CD4-positive, alpha-beta T cell treated with Interleukin-17A for 4 hours (primary cell): ENCODE measurements at places on chromosomes 1 and 21.

- DNase-seq, result no peak
Observed at GRCh38 chr1:204744107-204744779, 58.7 kb upstream of the LRRN2 start.

DNA sequence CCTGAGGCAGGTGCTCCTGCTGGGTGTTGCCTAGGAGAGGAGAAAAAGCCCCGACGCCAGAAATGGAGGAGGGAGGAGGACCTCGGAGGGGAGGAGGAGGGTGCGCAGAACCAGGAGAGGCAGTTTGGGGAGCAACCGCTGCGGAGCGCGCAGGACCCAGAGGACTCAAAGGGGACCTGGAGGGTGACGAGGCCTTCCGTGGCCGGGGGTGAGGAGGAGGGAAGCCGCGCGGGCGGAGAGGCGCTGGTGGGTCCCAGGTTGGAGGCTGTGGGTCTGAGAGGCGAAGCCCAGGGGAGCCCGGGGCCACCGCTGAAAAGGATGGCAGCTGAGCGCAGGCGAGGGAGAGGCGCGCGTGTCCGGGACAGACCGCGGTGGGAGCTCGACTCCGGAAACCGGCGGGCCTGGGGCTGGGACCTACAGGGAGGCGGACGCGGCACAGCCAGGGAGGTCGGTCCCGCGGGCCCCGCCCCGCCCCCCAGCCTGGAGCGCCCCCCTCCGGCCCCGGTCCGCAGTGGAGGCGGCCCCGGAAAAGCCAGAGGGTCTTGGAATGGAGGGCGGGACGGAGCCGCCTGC, 15.1 kb downstream of the RNF223 start:
- DNase-seq, result peak; percentile 50

DNA sequence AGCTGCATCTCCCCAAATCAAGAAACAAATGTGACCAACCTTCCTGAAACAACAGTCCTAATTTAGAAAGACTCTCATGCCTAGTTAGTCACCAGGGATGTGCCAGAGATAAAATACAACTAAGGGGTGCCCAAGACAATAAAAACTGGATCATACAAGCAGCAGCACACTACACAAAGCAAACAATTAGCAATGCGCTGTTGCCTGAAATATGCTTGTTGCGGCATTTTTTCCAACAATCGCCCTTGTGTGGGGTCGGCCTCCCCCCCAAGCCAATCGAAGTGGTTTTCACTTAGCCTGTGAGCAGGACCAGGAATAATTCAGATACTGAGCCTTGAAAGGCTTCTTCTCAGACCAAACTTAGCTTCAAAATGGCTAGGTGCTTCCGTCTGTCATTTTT, 1.4 kb upstream of the STMN1 start:
- no peak for DNase-seq

DNA sequence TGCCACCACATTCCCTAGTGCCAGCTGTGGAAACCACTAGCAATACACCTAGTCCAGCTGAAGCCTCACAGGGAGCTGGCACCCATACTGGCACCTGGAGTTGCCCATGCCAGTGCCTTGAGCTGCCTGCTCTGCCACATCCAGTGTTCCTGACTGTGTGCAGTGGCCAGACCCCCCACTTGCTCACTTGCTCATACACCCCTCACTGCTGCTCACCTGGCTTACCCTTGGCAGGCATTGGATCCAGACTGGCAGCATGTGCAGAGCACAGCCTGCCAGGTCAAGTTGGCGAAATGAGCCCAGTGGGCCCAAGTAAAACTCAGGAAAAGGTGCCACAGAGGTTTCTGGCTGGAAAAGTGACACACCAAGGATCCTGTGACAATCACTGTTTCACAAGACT, 1618.6 kb upstream of the PRMT6 start:
- no peak for DNase-seq

GRCh38 chr1:212440419-212440818, 7.7 kb downstream of the NENF start:
- no peak for DNase-seq

DNA sequence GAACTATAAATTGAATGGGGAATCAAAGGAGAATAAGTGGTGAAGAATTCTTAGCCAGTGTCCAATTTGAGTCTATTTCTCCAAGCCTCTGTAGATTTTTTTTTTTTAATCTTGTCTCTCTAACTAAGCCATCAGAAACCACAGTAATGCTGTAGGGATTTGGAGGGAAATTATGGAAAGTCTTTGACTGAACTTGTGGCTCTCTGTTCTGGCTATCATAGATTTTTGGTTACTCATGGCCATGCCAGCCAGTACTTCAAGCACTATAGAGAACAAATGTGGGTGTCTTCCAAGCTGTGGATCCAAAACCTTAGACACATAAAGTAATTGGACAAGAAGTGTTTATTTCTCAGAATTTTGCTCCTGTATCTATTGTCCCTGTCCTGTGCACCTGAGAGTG, 147.9 kb downstream of the LRRC40 start:
- DNase-seq, result no peak

GRCh38 chr1:110594456-110595352, 11.5 kb downstream of the KCNA2 start:
- no peak for DNase-seq

DNA sequence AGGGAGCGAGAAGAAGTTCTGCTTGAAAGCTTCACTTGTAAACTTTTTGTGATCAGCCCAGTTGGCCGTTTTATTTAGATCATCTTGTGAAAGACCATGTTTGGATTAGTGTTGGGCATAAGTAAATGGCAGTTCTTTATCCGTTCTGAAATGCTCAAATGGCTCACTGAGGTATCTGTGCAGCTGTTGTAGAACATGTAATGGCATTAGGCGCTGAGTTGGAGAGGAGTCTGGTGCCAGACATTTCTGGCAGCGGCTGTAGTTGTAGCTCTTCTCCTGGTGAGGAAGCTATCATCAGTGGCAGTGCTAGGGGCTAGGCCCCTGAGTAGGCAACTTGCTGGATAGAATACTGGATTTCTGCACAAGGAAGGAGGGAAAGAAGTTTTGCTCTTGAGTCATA, 321.6 kb downstream of the LMO4 start:
- DNase-seq, result no peak

- no peak for DNase-seq
Observed at GRCh38 chr1:82392946-82393345, 592.2 kb downstream of the ADGRL2 start.

DNA sequence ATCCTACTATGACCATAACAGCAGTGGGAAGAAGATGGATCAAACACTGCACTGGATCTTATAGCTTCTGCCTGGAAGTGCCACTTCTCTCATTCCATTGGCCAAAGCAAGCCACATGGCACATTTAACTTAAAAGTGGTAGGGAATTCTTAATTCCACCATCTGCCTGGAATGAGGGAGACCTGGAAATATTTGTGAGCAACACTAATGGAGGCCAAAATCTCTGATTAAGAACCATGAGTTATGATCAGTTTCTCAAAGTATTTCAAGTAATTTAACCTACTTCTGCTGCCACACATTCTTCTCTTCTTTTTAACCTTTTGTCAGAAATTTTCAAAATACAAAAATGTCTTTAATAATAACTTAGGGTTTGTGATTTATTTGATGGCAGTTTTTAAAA, 154.0 kb upstream of the C1orf87 start:
- no peak for DNase-seq

DNA sequence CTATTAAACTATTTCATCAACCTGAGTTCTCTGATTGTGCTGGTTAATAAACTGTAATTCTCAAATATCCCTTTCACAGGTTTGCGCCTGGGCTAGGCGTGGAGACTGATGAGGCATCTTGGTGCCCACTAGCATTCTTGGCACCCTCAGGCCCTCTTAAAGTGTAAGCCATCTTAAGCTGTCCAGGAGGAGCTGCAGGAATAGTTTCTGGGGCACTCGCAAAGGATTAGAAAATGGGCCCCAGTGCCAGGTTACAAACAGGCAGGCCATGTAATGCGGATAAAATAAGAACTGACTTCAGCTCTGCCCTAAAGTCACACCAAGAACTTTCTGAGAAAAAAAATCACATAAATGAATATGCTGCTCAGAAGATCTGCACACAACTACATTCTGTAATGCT, 1.1 kb downstream of the CASQ2 start:
- DNase-seq, result no peak

- DNase-seq, result no peak
Observed at GRCh38 chr1:81305997-81306452, 494.7 kb upstream of the ADGRL2 start.

DNA sequence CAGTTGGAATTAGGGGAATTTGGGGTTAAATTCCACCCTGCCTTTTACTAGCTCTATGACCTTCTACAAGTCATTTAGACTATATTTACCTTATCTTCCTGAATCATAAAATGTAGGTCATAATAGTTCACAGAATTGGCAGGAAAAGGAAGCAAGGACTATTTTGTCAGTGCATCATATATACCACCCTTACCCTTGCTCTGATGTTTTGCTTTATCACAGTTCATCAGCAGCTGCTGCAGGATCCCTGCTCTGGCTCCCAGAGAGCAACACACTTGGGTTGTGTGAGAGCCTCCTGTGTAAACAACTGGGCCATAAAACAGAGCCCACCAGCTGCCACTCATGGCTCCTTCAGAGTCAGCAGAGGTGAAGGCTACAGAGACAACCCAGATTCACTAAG, 631.6 kb upstream of the CAMK1G start:
- DNase-seq, result no peak

GRCh38 chr21:29650523-29651022, 289.2 kb downstream of the GRIK1 start:
- no peak for DNase-seq

DNA sequence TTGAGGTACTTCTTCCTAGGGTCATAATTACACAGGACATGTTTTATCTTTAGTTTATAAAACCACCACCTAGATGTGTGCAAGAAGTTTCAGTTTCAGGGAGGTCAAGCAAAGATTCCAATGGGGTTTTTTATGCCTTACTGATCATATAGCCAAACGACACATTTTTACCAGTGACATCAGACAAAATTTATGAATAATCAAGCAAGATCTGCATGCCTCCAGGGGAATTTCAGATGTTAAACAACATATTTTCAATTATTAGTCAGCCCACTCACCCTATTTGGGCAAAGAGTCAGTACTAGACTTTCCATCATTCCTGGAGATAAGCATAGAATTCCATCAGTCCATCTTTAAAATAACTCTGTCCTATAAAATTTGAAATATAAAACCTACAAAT, 867.4 kb downstream of the KCNT2 start:
- no peak for DNase-seq

GRCh38 chr1:111452581-111452980, 3.3 kb downstream of the ATP5PB start:
- DNase-seq, result no peak
